AG04450 (cell line): ENCODE measurements at places on chromosomes 3 and 15.

GRCh38 chr3:122609798-122610559 is 32.5 kb downstream of the PARP15 start:
- peak; percentile 54 for DNase-seq

GRCh38 chr15:67587331-67587730 is 44.8 kb downstream of the MAP2K5 start:
- DNase-seq: no peak

DNA sequence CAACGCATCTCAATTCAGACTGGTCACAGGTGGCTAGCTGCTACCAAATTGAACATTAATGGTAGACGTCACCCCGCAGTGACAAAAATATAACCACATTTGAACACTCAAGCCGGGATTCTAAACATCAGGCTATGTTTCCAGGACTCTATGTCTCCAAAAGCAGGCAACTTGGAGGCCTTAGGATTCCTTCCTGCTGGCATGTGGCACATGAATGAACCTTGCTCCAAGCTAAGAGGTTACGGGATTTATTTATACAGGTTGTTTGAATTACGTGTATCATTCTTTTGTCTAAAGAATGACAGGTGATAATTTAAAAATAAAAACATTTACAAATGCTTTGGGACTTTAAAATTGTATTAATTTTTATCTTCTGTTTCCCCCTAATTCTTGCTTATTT is 864.4 kb upstream of the CFAP20DC start:
- no peak for DNase-seq

DNA sequence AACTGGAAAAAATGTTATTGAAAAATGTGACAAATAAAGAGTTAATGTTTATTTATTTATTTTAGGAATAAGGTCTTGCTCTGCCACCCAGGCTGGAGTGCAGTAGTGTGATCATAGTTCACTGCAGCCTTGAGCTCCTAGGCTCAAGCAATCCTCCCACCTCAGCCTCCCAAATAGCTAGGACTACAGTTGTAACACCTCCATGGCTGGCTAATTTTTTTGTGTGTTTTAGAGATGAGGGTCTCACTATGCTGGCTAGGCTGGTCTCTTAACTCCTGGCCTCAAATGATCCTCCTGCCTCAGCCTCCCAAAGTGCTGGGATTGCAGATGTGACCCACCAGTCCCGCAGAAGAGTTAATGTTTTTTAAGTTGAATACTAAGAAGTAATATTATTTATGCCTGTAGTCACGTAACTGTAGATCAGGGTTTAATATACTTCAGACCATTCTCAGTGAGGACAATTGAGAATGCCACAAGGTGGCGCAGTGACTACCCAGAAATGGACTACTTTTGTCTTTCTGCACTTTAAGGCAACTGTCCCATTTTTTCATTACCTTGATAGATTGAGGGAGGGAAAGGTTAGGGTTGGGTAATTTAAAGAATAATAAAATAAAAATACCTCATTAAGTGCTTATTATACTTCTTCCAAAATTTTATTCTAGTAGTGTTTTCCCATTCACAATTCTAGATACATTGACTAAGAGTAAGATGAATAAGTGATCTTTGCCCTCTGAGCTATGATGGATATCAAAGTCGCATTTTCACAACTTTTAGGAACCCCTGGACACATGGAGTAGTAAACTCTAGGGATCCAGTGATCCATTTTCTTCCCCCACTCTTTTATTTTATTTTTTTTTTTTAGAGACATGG is 6.0 kb downstream of the MUC13 start:
- peak; percentile 44 for DNase-seq

- DNase-seq: no peak
Observed at GRCh38 chr15:25641762-25642161, 202.9 kb upstream of the UBE3A start.

DNA sequence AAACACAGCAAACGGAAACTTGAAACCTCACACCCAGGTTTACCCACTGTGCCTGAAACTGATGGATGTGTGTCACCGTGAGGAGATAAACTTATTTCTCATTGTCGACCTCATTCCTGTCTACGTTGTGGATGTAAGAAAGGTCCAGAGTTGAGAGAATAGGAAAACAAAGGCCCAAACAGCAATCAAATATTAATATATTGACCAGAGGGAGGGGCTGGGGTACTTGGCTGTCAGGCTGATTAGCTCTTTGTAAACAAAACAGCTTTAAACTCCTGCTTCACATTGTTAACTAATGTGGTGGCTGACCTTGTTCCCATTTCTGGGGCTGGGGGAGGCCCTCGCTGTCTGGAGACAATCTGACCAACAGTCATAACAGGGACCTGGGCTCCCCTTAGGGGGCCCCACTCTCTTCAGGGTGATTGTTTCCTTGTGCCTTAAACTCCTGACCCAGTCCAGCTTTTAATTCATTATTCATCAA is 937.6 kb downstream of the MCTP2 start:
- no peak for DNase-seq

GRCh38 chr3:52010431-52010830 is 14.7 kb upstream of the RPL29 start:
- DNase-seq: no peak

DNA sequence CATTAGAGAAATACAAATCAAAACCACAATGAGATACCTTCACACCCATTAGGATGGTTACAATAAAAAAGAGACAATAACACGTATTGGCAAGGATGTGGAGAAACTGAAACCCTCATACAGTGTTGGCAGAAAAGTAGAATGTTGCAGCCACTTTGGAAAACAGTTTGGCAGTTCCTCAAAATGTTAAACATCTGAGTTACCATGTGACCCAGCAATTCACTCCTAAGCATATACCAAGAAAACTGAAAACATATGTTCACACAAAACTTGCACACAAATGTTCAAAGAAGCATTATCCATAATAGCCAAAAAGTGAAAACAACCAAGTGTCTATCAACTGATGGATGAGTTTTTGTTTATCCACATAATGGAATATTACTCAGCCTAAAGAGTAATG is 166.9 kb upstream of the FAM3D start:
- no peak for DNase-seq

DNA sequence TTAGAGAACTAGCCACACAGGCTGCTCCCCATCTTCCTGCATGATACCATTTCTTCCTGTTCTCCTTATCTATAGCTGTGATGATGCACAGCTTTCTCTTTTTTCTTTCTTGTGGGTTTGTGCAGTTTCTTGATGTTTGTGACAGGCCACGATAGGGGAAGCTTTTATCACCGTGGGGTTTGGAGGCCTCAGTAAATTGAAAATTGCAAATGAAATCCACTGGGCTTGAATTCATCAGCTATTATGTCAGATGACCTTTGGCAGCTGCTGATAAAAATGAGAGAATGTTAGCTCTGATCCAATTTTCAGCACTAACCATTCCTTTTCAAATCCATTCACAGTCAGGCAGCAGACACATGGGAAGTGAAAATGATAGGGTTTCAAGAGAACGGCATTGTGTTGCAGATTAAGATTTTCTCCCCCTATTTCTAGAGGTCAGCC is 176.9 kb upstream of the SOX2 start:
- DNase-seq: no peak

- DNase-seq: no peak
Observed at GRCh38 chr3:124886168-124887056, 753 bp downstream of the ITGB5 start.

GRCh38 chr3:140093742-140094141 is 158.8 kb downstream of the CLSTN2 start:
- peak; percentile 6 for DNase-seq

- no peak for DNase-seq
Observed at GRCh38 chr15:68209272-68209671, 4.1 kb upstream of the CALML4 start.

DNA sequence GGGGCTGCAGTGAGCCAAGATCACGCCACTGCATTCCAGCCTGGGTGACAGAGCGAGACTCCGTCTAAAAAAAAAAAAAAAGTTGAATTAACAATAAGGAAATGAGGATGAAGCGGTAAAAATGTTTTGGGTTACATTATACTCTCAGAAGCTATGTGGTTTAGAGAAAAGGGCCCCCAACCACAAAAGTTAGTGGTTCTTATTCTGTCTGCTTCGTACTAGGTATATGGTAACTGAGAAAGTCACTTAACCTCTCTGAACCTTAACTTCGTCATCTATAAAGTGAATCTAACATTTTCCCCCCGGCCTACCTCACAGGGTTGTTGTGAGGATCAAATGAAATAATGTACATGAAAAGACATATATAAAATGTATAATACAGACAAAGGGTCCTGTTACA is 38.4 kb upstream of the EHHADH start:
- no peak for DNase-seq

- DNase-seq: no peak
Observed at GRCh38 chr3:149596134-149596770, 61.6 kb downstream of the WWTR1 start.

DNA sequence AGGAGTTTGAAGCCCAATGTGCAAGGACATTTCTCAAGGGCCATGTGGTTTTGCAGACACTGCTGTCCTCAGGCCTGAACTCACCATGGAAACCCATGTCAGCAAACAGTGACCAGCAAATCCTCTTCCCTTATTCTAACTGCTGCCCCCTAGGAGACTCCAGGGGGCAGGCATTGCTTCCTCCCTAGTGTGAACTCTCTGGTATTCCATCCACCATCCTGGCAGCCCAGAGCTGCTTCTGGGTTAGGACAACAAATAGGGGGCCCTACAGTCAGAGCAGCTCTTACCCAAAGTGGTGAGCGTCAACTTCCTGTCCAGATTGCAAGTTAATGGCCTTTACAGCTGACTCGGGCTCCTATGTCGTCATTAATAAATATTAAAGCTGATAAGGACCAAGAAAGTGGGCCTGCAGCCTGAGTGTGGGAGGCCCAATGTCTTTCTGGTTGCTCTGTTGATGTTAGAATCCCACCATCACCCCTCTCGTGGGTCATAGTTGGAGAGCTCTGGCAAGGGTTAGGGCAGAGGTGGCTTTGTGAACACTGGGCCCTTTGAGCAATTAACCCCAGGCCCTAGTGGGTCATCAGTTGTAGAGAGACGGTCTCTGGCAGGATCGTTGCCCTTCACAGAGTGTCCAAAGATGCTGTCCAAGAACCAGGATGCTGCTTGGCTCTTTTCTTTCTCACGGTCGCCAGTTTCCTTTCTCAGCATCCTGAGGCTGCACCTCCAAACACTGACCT is 41.5 kb downstream of the TGM4 start:
- no peak for DNase-seq

DNA sequence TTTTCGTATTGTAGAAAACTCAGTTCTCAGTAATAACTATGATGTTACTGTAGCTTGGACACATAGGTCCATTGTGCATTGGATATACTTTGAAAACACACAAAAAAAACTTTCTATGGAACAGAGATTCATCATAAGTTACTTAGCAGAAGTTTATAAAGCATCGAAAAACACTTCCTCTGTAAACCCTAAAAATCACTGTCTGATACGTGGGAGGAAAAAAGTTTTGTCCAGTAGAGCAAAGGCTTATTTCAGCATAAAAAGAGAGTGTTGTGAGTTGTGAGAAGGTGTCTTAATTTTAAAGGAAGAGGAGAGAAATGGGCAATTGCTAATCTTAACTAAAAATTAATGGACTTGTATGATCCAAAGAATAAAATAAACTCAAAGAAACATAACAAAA is 64.8 kb downstream of the OSTN start:
- DNase-seq: no peak

DNA sequence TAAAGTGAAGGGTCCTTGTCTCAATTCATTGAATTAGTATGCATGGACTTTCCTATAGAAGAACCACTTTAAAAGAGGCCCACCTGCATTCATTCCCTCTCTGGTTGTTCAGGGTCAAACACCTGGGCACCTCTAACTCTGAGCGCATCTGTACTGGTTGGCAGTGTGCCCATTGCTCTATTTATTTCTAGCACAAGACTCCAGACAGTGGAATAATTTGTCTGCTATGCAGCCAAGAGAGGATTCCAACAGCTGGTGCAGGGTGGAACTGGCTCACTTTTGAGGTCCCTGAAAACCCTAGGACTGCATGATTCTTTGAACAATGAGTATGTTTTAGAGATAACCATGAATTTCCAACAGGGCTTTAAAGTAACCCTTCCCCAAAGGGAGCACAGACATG is 57.9 kb downstream of the CCDC33 start:
- DNase-seq: no peak

GRCh38 chr15:43433165-43433564 is 59.8 kb downstream of the TP53BP1 start:
- DNase-seq: no peak

DNA sequence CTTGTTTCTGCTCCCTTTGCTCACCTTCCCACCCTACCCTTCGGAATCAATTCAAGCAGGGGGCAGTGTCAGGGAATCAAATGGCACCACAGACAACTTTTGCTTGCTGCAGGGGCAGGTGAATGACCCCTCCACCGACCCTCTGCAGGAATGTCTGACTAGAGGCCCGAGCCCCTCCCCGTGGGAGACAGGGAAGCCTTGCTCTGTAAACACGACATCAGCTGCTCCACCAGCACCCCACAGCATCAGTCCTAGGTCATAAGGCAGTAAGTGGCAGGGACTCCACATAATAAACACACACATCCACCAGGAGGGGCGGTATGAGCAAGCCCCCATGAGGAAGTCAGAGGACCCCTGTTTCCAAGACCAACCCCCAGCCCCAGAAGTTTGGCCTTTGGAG is 2.0 kb upstream of the SLC26A6 start:
- no peak for DNase-seq

GRCh38 chr3:17257269-17257668 is 372.5 kb downstream of the PLCL2 start:
- no peak for DNase-seq

- no peak for DNase-seq
Observed at GRCh38 chr15:68383161-68384074, 48.5 kb downstream of the ITGA11 start.

DNA sequence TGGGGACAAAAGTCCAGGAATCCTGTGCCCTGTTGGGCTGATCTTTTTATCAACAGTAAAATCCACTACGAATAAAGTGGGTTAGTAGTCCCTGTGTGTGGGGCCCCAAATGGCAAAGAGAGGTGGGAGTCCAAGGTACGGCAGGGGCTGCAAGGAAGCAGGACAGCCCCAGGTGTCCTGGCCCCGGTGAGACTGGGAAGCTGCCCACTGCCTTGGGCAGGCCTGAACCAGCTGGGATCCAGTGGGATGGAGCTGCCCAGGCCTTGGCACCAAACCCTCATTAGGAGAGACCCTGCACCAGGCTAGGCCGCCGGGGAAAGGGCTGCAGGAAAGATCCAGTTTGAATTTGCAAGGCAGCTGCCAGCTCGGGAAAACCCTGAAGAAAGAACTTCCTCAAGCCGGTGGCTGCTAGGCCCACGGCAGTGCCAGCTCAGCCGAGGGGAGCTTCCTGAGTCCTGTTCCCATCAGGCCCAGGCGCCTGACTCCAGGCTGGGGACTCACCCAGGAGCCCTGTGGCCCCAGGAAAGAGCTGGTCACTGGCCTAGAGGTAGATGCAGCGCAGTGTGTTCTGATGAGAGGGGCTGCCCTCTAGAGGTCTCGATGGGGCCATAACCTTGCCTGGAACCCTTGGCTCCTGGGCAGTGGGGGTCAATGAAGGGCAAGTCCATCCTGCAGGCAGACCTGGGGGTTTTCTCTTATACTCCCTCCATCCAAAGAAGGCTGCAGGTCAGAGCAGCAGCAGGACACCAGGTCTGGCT is 14.4 kb upstream of the GNAI2 start:
- no peak for DNase-seq

GRCh38 chr3:184172681-184173373 is 1.8 kb upstream of the AP2M1 start:
- no peak for DNase-seq
